NCI-H2107 (cell line): ENCODE measurements at places on chromosomes 13 and 19.

GRCh38 chr13:106533101-106533942 is 2.1 kb downstream of the EFNB2 start:
- no peak for DNase-seq

- peak; percentile 33 for DNase-seq
These were observed 36.4 kb upstream of the IGFL4 start for GRCh38 chr19:46076951-46077814.

DNA sequence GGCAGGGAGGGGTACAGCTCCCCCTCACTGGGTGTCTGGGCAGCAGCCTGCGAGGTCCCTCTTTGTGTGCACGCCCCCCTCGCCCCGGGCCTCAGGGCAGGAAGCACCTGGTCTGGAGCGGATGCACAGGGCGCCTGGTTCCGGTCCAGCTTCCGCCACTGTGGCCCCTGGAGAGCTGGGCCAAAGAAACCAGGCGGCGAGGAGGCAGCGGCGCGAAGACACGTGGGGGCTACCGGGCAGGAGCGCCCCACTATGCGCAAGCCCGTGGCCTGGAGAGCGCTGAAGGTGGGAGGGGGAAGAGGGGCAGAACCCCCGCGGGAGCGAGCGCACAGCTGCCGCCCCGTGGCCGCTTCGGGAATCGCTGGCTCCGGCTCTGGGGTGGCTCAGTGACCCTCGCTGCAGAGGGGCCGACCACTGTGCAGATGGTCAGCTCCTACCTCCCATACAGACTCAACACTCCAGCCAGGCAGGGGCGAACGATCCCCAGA is 1.7 kb upstream of the LYL1 start:
- no peak for DNase-seq

- DNase-seq: no peak
These were observed 2.8 kb upstream of the FOSB start for GRCh38 chr19:45464852-45465441.

- no peak for DNase-seq
These were observed 9.1 kb upstream of the MCF2L start for GRCh38 chr13:112959701-112960542.

GRCh38 chr19:55179606-55180484 is at the start of gene SYT5:
TSS of gene SYT5 (minus strand) at chr19:55180289. CDS start at chr19:55179041, 1,248 bp downstream.
- no peak for DNase-seq

GRCh38 chr13:37074703-37075102 is 15.2 kb upstream of the SUPT20H start:
- DNase-seq: no peak

DNA sequence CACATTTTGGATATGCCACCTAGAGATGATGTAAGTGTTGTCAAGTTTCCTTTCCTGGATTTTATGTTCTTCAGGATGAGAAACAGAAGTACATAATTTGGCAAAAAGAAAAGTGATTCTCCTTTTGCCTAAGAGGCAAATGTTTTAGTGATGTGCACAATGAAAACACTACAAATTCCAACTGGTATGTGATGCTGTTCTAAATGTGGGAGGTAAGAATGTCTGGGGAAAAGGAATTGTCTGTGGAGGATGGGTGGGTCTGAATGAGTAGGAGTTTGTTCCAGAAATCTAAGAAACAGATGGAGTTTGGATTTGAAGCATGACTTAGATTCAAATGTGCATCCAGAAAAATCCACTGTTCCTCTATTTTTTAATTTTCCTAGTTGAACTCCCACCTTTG is 473.6 kb upstream of the SPRY2 start:
- DNase-seq: no peak

- no peak for DNase-seq
These were observed 5.3 kb downstream of the MATK start for GRCh38 chr19:3780786-3781304.

- DNase-seq: no peak
These were observed 3.6 kb downstream of the DACH1 start for GRCh38 chr13:71863254-71863865.

DNA sequence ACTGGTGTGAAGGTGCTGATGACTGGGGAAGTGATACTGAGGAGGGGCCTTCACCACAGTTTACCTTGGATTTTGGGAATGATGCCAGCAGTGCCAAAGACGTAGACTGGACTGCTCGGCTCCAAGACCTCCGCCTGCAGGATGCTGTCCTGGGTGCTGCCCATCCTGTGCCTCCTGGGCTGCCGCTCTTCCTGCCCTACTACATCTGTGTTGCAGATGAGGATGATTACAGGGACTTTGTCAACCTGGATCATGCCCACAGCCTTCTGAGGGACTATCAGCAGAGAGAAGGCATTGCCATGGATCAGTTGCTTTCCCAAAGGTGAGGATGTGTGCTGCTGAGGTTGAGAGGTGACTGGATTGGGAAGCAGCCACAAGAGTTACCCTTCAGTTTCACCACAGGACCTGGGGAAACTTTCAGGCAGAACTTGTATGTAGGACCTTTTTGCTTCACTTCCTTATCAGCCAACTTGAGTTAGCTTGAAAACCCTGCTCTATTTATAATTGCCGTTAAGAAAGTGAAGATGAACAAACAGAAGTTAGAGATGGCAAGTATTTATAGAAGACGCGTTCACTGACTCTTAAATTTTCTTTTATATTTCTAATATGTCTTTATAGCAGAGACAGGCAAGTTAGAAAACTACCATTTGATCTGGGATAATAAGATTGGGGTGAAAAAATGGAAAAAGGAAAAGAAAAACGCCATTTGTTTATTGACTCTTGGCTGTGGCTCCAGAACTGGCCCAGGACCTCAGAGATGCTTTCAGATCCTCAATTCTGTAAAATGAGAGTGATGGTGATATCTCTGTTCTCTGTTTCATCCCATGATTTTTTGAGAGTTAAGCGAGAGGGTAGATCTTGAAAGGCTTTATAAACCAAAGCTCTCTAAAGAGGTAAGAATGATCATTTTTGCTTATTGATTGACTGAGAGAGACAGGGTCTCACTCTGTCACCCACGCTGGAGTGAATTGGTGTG is 5.3 kb downstream of the PDCD2L start:
- no peak for DNase-seq

DNA sequence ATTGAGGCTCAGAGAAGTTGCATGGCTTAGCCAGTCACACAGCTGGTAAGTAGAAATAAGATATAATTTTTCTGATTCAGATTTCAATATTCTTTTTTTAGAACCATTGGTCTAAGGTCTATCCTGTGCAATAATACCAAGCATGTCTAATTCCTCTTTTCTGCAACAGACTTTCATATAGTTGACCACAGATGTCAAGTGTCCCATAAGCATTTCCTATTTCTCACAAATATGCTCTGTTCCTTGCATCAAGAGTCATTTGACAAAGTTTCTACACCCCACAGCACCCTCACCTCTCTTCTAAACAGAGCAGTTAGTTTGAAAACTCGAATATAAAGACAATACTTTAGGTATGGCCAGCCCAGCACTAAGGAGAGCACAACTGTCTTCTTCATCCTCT is 26.8 kb upstream of the SACS start:
- no peak for DNase-seq

- no peak for DNase-seq
These were observed 192.6 kb downstream of the MAB21L1 start for GRCh38 chr13:35283856-35284255.

- DNase-seq: no peak
These were observed 8.9 kb downstream of the ATP7B start for GRCh38 chr13:52002361-52002760.

- DNase-seq: peak; percentile 37
These were observed 1.2 kb upstream of the SLC25A42 start for GRCh38 chr19:19062454-19063182.

GRCh38 chr19:36266375-36266961 is 51.6 kb downstream of the ZNF146 start:
- DNase-seq: no peak

DNA sequence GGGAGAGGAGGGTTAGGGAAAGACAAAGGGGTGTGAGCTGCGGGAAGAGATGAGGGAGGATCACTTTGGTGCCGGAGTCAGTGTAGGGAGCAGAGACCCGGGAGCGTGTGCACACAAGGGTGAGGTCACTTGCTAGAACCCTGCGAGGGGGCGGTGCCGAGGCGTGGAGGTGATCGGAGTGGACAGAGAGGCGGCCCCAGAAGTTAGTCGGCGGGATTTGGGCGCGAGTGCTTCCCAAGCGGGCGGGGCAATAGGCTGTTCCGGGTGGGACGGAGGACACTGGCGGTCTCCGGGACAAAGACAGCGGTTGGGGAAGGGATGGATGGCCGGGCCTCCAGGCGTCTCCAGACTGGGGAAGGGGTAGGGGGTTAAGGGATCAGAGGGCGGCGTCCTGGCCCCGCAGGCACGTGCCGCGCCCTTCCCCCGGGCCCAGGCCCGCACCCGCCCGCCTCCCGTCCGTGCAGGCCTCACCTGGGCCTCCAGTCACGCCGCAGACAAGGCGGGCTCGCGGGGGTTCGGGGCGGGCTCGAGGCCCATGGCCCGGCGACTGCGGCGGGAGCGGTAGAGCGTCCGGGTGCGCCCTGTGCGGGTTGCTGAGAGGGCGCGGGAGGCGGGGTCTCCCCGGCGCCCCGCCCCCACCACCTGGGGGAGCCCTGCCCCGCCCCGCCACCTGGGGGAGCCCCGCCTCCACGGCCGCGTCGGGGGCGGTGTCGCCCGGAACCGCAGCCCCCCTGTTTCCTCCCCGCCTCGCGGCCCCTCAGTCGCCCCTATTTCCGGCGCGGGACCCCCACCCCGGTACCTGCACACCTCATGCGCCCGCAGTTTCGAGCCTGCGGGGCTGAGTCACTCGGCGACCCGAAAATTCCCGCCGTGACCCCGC is at the start of gene LPAR2:
LPAR2 (minus strand) TSS at position 600 of the 880 bp plus-strand sequence. CDS start 945 bp downstream, outside the sequence.
- DNase-seq: peak; percentile 35

GRCh38 chr13:23680845-23681669 is 110.8 kb downstream of the TNFRSF19 start:
- DNase-seq: no peak

DNA sequence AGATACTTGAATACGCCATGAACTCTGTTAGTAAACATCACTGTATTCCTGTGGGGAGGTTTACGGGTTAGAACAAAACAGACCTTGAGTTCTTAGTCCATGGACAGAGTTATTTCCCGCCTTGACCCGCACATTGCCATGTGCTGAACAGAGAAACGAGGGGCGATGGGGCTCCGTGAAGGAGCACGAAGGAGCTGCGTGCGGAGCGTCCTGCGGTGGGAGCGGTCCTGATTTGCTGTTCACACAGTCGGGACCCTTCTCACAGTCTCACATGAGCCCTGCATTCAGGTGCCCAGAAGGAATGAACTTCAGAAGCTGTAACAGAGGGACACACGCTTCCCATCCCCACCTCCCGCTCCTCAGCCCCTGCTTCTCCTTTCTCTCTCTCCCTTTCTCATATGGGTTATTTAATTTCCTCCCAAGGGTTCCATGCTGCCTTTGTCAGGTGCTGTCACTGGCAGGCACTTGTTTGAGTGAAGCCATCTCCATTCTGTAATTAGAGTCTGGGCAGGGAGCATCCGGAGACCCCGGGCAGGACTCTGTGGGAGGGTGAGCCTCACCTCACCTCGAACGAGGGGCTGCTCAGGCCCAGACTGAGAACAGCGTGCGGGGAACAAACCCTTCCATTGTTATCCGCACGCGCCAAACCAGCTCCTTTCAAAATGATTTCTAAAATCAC is 76.9 kb downstream of the TEX29 start:
- no peak for DNase-seq

DNA sequence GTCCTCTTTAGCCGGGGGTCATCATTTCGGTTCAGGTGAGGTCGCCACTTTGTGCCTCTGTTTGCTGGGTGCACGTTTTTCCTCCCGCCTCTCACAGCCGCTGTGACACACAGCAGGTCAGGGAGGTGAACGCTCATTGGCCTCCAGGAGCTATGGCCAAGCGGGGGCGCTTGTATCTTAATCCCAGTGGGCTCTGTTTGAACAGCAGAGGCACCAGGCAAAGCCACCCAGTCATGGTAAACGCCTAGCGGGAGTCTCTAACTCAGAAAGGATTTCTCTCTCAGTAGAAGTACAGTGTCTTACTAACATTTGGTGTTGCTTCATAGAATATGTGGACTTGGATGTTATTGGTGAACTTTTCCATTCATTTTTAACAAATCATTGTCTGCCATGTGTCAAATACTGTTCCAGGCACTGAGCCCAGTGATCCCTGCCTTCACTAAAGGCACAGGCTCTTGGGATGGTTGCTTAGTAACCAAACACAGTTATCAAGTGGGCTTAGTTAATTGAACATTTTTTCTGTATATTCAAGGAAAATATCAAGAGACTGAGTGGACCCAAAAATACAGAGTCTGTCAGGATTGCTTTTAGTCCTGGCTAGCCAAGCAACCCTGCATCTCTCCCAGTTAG is 186.7 kb downstream of the STK24 start:
- no peak for DNase-seq

DNA sequence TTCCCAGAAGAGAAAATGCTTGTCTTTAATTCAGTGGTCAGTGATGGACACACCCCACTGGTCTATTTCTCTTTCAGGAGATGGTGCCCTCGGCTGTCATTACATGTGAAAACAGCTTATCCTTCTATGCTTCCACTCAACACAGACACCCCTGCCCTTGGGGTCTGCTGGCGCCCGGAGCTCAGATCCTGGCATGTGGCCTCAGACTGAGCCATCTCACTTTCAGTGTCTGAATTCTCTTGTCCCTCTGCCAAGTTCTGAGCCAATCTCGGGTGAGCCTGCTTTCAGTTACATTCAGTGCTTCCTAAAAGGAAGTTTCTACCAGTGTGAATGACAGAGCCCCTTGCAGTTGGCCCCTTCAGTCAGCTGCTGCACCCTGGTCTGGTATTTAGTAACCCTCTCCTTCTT is 293.6 kb downstream of the DNAJC15 start:
- no peak for DNase-seq

DNA sequence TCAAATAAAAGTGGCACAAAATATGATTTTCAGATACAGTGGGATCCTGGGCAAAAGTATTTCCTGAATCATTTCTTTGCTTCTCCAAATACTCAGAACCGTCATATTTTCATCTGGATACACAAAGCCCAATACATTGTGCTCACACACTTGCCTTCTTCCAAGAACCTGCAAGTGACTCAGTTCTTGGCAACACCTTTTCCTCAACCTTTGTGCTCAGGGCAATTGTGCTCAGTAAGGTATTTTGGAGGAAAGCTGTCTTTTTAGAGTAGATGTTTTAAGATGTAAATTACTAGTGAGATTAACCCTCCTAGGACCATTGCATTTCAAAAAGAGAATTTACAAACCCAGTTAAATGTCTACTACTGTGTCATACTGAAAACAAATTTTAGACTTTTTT is 233.5 kb downstream of the EFNB2 start:
- no peak for DNase-seq

- DNase-seq: no peak
These were observed 8.9 kb upstream of the FARP1 start for GRCh38 chr13:98133946-98134345.

- DNase-seq: no peak
These were observed 42.0 kb upstream of the GGACT start for GRCh38 chr13:100630555-100630954.

- DNase-seq: no peak
These were observed 9.5 kb upstream of the MED26 start for GRCh38 chr19:16637535-16637934.

GRCh38 chr19:1742989-1743696 is 10.2 kb upstream of the ONECUT3 start:
- DNase-seq: no peak
